Mammary epithelial cell (primary cell): ENCODE measurements at places on chromosomes 6 and 20. TPM values are rescaled to one million over a fixed set of nuclear protein-coding genes. Genes with fewer than 3 reads are reported as not detected.

- no peak for DNase-seq
Observed at GRCh38 chr6:16432075-16433032, 194.0 kb downstream of the GMPR start.

GRCh38 chr20:47789764-47790579 lies 4.7 kb upstream of the SULF2 start:
- peak; percentile 92 for DNase-seq

DNA sequence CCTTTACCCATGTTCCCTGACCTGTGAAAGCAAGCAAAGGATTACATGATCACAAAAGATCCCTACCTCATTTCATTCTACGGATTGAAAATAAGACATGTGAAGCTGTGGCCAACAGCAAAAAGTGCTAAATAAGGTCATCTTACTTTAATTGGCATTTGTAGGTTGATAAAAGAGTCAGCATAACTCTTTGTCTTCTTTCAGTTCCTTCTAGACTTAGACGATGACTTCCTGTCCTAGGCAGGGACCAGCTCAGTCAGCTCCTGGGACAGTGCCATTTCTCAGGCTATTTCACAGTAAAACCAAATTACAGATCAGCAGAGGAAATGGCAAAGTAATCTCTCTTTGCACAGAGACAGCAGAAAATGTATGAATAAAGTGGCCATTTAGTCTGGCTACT lies 480.7 kb downstream of the RFPL4B start:
- DNase-seq = no peak

Gene CDH4
- total RNA-seq = 11.7 TPM
